Right ventricle myocardium superior (tissue), 1 donor: ENCODE measurements at places on chromosomes 2 and 18. TPM values are rescaled to one million over a fixed set of nuclear protein-coding genes. Genes with fewer than 3 reads are reported as not detected.

DNA sequence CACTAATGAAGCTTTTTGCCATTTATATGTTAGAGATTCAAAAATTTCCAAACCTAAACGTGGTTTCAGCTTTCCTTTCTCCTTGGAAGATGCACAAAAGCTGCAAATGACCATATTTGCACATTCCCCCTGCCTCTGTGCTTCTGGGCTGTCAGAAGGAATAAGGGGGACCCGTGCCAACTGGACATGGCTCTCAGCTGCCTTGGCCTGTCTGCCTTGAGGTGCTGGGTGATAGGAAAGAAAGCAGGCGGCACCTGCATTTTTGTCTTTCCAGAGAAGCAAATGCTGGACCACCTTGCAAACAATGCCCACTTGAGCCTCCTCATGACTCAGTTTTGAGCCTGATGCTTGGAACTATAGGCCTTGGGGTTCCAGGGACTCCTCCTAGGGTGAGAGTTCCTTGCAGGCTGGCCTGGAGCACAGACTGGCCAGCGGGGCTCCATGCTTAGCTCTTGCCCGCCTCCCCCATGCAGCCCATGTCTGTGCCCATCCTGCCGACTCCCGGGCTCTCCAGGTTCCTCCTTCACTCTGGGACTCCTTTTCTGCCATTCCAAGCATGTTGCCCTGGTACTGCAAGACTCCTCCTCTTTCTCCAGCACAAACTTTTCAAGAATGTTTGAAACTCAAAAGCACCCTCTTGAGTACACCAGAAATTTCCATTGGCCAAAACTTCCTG is 109.0 kb upstream of the EPAS1 start:
- DNase-seq, result no peak

DNA sequence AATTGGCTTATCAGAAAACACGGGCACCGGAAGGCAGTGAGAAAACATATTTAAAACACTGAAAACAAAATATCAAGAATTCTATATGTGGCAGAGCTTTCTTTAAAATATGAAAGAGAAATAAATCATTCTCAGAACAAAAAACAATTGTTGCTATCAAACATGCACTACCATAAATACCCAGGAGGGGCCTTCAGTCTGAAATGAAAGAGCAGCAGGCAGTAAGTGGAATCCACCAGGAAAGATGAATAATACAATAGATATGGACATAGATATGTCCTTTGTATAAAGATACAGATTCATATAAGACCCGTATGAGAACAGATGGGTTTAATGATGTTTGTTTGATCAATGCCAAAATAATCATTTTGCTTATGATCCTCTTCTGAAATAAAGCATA is 142.0 kb downstream of the TMEM18 start:
- no peak for DNase-seq

DNA sequence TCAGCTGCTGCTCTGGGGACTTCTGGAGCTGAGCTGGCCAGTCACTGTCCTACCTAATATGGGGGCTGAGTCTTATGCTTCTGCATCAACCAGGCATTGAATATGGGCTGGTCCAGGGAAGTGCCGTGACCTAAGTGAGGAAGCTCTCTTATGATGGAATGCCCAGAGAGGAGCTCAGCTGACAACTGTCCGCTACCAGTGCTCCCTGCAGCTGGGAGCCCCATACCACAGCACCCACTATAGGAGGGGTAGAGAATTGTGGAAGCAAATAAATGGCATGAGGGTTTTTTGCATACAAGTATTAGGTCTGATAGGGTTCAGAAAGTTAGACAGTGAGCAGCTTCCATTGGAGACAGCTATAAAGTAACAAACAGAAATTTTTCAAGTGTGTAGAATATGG is 4.5 kb downstream of the TIMM21 start:
- no peak for DNase-seq

DNA sequence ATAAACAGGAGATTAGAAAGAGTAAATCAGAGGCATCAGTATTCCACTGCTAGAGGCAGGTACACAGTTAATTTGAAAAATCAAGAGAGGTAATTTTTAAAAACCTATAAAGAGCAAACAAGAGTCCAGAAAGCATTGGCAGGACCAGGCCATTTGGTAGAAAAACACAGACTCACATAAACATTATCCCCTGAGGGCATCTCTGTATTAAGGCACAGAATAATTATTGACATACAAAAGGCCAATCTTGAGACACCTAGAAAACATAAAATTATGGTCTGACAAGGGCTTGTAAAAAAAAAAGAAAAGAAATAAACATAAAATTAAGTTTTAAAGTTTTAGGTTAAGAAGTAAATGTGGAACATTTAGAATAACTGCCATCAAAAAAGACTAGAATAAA is 120.6 kb downstream of the OSBPL1A start:
- DNase-seq, result no peak

DNA sequence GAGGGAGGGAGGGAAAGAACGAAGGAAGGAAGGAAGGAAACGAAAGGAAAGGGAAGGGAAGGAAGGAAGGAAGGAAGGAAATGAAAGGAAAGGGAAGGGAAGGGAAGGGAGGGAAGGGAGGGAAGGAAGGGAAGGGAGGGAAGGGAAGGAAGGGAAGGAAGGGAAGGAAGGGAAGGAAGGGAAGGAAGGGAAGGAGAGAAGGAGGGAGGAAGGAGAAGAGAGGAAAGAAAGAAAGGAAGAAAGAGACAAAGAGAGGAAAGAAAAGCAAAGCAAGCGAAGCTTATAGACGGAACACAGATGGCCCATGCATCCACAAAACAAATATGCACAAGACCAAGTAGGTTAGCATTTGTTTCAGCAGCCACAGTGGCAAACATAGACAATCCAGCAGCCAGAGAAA is 20.4 kb upstream of the GALNT3 start:
- DNase-seq, result no peak

DNA sequence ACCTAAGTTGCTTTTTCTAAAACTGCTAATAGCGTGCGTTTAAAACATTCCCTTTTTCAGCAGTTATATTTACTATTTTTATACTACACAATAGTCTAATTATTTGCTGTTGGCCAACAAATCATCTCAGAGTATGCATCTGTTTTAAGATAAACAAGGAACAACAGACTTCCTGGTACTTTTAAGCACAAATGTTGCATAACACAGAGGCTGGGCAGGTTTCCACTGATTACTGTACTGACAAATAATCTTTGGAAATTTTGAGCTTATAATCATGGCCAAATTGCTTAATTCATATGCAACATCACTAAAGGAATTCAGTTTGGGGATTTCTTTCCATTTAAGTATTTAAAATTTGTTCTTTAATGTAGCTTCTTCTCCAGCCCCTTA is 737.4 kb upstream of the SALL3 start:
- no peak for DNase-seq

DNA sequence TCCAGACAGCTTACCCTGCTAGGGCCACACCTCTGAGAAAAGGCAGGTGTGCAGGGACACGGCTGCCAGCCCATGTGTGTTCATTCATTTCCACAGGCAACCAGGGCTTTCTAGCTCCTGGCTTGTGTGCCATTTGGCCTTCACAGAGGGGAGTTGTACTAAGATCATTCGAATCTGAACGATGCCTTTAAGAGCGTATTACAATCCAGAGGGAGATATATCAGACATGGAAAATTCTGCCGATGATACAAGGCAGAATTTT is 64.2 kb upstream of the OTOF start:
- DNase-seq, result no peak

DNA sequence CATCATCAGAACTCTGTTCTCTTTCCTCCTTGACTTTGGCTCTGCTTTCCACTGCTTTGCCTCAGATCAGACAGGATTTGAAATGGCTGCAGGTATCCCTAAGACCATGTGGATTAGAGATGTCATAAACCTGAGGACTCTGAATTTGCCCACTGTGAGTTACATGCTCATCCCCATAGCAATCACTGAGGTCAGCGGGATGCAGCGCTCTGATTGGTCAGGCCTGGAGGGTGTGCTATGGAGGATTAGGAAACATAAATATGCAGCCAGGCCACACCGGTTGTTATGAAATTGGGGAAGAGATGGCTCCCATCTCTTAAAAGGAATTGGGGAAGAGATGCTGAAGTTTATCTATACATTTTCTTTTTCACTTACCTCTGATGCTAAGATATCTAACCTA is 73.7 kb upstream of the DNAJC10 start:
- peak; percentile 70 for DNase-seq

- DNase-seq, result no peak
Measured at GRCh38 chr2:112811841-112812306, 24.7 kb downstream of the IL1B start.

- no peak for DNase-seq
Measured at GRCh38 chr2:121598087-121598486, 51.2 kb downstream of the CLASP1 start.

GRCh38 chr2:119744335-119744939 is 15.3 kb upstream of the PTPN4 start:
- no peak for DNase-seq

DNA sequence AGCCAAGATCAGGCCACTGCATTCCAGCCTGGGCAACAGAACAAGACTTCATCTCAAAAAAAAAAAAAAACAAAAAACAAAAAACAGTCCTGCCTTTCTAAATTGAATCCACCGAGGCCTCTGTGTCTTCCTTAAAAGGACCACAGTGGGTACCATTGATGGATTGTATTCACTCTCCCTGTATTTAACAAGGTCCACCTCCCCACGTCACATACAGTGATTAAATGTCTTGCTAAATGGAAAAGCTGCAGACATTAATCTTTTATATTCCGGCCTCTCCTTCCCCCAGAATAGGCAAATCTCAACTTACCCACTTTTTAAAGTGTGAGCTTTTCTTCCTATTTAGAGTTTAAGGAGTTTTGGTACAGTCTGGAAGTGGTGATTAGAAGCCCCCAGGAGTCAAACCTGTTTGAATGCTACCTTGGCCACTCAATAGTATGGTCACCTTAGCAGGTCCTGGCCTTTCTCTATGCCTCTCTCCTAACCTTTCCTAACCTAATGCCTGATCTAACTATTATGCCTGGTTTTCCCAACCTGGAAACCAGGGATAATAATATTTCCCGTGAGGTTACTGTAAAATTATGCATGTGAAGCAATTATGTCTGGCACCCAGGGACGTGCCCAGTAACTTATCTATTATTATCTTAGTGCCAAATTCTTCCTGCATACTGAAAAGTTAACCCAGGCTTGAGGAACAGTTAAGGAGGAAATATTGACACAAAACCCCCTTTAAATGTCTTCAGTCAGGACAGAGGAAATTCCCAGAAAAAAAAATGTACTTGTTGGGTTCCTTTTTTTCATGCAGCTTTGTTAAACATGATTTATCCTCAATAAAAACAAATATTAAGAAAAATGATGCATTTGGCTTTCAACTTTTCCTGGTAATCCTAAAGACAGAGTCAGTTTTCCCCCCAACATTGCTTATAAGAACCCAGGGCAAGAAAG is 3.1 kb downstream of the NFE2L2 start:
- DNase-seq, result no peak

DNA sequence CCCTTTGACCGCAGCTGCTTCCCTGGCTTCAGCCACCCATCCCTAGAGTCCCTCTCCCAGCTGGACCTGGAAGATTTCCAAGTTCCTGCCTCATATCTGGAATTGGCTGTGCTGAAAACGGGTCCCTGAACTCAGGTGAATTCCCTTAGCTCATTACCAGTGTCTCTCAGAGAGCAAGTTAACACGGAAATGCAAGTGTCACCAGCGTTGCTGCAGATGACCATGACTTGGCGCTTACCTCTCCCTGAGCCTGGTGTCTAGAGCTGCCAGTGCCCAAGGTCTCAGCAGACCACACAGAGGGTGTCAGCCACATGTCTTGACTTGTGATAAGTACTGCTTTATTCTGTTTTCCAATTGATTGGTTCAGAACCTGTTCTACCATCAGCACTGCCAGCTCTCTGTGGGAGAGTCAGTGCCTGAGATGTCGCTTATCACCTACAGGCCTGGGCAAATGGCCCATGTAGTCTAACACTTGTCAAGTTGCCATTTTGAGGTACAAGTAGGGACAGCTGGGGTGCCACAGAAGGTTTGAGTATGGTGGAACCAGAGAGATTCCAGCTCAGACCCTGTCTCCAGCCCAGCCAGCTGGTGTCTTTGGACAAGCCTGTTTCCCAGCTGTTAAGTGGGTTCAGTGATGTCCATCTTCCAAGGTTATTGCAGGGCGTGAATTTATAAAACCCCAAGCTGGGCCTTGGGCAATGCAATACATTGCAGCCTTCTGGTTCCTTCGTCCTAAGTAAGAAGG is 48.7 kb downstream of the LYPD1 start:
- no peak for DNase-seq

DNA sequence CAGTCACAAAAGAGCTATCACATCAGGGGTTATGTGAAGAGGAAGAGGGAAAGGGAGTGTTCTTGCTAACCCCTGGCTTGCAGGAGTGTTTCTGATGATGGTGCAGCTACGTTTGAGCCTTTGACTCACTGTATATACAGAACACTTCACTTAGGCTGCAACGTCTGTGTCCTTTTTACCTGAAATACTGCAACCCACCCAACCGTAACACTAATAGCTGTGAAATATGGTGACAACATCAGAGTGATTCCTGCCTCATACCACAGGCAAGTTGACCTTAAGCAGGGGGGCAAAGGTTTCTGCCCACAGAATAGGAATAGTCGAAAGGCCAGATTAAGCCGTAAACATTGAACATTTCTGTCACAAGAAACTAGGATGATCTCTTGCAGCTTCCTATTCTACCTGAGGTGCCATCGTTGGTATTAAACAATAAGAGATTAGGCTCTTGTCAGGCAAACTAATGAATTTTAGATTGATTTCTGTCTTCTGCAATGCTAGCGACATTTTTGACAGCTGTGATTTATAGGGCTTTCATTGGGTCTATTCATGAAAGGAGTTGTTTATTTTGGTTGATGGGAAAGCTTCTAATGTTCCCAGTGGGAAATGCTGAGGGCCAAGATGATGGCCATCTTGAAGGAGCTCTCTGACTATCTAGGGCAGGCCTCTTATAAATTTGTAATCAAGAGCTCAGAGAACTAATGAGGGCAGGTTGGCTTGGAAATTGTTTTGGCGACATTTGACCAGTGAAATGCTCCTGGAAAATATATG is 316.8 kb downstream of the PIK3C3 start:
- DNase-seq, result no peak

Gene AQP12B
- total RNA-seq, result not detected

Gene TMEM37
- total RNA-seq, result 2.8 TPM

Gene ANKRD29
- 7.0 TPM for total RNA-seq

Gene STAMBP
- total RNA-seq, result 27.7 TPM

Gene TCF7L1
- 9.3 TPM for total RNA-seq

Gene KCNK3
- total RNA-seq, result 2.7 TPM

Gene LRRFIP1
- total RNA-seq, result 88.5 TPM

Gene SIX3
- total RNA-seq, result not detected

Gene VAMP8
- 16.9 TPM for total RNA-seq
